GM12878 (cell line): ENCODE measurements at places on chromosomes 2 and 18.

DNA sequence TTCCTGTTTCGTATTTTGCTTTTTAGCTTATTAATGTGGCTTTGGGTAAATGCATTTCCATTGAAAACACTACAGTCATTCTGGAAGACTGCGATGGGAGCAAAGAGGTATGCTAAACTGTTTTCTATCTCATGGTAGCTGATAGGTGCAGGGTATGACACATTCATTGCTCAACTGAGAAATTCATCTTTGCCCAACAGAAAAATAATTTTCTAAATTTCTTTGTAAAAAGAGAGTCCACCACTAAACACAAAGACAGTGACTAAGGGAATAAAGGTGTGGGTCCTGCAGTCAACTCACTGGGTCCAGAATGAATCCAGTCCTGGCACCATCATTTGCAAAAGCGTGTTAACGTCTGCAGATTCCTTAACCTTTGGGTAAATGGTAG lies 19.9 kb downstream of the ERMN start:
- DNase-seq = no peak

DNA sequence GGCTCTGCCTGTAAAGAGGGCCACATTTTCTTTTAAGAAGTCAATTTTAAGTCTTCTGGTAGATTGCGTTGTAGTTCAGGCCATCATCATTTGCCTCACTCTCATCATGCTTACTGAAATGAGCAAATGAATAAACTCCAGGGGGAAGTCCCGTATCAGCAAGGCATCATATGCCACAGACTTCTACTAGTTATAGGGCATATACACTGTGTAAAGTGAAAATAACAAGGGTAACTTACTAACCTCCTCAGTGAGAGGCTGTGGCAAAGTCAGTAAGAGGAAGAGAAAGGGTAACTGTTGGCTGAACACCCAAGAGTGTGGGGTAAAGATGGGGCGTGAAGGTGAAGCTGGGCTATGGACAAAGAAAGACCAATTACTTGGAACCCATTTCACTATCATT lies 456.2 kb downstream of the SPAG16 start:
- no peak for DNase-seq

DNA sequence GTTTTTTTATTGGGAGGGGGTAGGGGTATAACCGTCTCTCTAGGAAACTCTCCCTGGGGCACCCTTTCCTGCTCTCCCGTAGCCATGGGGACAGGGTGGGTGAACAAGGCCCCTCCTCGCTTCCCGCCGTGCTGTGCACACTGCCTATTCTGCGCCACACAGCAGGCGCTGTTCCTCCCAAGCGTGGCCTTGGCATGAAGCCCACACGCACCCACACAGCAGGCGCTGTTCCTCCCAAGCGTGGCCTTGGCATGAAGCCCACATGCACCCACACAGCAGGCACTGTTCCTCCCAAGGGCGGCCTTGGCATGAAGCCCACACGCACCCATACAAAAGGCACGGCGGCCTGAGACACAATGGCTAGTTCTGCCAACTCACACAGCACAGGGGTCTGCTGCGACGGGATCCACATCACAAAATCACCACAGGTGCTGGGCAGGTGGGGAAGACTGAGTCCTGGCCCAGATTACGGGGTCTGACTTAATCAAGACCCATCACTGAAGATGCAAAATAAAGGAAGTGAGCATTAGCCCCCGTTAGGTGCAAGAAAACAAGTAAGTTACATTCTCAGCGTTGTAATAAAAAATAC lies 46.6 kb upstream of the TPO start:
- DNase-seq = no peak

- no peak for DNase-seq
These were observed 21.3 kb upstream of the ARL5A start for GRCh38 chr2:151849413-151850010.
